ENCODE measurements at places on chromosomes 1 and 21.
A peak's percentile ranks its signal among the peaks of the same experiment; 100 is the strongest.

- no peak for DNase-seq
Observed at GRCh38 chr1:218890451-218890850, 283.2 kb upstream of the LYPLAL1 start.

GRCh38 chr21:46091631-46092025 lies 6.3 kb upstream of the COL6A2 start:
- DNase-seq = no peak

GRCh38 chr1:222975472-222976122 lies 160.8 kb downstream of the DISP1 start:
- DNase-seq = no peak

DNA sequence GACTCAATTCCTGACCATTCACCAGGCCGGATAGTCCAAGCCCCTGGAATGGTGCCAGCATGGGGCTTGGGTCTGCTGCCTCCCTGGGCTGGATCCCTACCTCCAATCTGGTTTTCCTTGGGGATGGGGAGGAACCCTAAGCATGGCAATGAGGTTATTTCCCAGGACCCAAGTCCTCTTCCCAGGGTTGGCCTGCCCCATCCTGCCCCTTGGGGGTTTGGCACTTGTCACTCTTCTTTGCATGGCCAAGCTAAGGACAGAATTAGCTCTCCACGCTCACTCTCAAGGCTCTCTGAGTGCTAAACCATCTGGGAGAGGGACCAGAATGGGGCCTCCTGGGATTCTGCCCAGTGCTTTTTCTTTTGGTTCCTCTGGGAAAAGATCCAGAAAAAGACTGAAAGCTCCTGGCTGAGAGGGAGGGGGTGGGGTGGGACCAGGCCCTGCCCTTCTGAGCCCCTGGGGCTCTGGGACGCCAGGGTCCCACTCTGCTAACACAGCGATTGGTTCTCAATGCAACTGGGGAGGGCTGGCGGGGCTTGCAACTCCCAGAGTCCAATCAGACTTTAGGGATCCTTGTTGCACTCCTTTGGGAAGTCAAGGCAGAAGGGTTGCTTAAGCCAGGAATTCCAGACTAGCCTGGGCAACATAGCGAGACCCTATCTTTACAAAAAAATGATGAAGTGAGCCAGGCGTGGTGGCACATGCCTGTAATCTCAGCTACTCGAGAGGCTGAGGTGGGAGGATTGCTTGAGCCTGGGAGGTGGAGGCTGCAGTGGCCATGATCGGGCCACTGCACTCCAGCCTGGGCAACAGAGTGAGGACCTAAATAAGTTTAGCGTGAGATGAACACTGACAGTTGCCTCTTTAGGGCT lies 52.7 kb downstream of the DHRS3 start:
- peak; percentile 31 for DNase-seq

- no peak for DNase-seq
Observed at GRCh38 chr1:24323281-24323680, 4.1 kb downstream of the GRHL3 start.

DNA sequence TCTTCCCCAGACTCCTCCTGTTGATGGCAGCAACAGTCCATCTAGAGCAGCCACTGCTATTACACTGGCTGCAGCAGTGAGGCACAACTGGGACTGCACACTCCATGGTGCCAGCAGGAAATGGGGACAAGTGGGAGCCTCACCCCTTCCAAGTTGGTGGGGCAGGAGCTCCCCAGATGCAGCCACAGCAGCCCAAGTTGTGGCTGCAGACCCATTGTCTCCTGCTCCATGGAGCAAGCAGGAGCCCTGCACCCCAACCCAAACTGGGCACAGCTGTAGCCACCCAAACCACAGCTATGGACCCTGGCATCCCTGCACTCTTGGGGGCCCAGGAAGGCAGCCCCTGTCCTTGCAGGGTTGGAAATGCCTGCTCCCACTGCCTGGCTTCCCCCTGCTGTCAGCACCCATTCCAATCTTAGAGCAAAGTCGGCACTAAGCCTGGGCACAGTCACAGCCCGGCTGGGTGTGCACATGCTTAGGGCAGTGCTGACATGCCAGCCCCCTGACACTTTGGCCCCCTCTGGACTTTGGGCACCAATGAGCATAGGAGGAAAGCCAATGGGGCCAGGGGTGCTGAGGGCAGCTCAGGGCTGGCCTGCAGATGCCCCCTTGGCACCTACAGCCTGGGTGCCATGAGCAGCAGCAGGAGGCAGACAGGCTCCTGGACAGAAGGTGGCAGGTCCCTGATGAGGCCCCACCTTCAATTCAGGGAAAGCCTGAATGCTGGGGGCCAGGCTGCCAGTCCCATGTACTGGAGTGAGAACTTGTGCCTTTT lies 44.0 kb downstream of the MATN1 start:
- DNase-seq = no peak

DNA sequence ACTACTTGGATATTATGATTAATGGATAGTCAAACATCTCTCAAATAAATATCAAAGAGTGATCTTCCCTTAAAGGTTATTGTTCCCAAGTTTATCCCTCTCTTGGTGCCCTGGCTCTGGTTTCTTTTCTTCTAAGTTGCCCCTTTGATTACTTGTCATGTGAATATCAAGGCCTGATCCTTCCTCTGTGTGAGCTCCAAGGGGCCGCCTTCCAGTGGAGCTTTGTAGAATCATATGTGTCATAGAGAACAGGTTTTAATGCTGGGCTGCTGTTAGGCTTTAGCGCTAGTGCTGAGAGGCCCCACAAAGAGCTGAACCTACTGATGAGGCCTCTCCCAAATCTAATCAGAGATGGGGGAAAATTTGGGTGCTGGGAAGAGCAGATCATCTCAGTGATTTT lies 25.5 kb downstream of the UCK2 start:
- DNase-seq = peak; percentile 12

DNA sequence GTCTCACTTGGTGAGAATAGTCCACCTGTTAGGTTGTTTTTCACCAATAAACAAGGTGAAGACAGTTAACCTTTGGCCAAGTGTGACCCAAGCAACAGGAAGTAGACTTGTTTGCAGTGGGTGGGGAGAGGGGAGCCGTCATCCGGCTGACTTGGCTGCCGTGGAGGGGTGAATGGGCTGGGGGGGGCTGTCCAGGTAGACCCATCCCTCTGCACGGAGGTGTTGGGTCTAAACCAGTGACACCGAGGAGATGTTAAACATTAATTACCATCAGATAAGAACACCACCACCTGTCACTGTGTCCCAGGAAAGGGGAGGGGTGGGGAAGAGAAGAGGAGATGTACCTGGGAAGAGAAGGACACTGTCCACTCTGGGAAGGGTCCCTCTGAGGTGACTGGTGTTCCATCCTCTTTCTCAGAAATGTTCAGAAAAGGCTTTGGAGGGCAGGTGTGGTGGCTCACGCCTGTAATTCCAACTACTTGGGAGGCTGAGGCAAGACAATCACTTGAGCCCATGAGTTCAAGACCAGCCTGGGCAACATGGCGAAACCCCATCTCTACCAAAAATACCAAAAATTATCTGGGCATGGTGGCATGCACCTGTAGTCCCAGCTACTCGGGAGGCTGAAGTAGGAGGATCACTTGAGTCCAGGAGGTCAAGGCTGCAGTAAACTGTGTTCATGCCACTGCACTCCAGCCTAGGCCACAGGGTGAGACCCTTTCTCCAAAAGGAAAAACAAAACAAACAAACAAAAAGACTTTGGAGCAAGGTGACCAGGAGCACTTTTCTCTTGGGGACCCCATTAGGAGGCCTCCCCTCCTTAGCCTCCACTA lies 6.7 kb upstream of the MYOM3 start:
- DNase-seq = no peak

DNA sequence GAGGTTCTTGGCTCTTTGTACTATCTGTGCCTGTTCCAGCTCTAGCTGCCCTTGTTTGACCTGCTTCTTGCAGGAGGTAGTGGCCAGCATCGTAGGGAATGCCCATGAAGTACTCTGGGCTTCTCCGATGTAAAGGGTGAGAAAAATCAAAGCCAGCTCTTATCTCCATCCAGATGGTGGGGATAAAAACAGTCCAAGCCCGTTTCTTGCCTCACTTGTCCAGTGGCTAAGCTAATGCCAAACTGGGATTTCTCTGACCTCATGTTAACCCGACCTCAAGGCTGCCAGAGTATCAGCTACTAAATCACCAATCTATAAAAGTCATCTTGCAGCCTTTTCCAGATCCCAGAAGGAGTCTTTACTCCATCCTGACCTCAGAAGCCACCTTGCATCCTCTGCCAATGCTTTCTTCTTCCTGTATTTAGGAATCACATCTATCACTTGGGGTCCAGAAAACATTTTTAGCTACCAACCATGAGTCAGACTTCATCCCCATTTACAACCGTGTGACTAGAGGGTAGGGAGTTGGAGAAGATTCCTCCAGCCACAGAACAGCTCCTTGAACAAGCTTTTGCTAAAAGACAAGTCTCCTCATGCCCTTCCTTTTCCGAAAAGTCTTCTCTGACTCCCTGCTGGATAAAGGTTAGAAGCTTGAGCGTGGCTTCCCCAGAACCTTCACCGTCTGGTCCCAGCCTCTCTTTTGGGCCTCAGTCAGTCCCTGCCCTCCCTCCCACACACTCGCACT lies 35.9 kb downstream of the KCNC4 start:
- no peak for DNase-seq

DNA sequence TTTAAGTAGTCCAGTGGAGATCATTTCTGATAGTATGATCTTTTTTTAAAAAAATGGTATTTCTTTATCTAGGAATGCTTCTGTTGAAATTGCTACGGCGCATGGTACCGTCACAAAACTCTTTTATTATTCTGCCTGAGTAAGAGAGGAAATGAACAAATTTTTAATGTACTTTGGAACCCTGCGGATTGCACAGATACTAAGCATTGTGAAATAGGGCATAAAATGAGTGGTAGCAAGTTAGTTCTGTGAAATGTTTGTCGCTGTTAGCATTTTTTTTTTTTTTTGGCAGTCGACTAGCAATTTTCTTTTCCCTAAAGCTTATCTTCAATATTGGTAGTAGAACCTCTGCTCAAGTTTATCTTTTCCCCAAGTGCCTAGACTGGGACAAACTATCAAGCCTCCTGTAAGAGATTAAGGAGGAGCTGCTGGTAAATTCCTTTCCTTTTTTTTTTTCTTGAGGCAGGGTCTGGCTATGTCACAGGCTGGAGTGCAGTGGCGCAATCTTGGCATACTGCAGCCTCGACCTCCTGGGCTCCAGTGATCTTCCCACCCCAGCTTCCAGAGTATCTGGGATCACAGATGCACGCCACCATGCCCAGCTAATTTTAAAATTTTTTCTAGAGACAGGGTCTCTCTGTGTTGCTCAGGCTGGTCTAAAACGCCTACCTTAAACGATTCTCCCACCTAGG lies 2.2 kb downstream of the ITSN1 start:
- DNase-seq = peak; percentile 50

- no peak for DNase-seq
Observed at GRCh38 chr1:219963432-219963831, 35.1 kb upstream of the SLC30A10 start.

- no peak for DNase-seq
Observed at GRCh38 chr21:46129846-46130651, 25.3 kb downstream of the FTCD start.

GRCh38 chr1:30868833-30869435 lies 39.6 kb downstream of the SDC3 start:
- no peak for DNase-seq

DNA sequence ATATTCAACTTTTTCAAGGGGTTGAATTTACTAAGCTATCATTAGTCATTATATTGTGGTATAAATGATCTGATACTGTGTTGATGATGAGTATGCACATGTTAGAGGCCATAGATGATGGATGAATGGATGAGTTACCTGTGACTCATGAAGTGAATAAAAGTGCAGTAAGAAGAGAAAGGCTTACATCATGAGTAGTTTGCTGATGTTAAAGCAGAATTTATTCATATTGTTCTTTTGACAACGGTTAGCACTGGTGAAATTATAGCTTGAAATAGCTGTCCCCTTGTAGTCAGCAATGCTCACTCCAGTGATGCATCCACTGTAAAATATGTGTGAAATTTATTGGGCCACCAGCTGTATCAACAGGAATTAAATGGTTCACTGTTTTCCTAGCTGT lies 541.0 kb upstream of the ZRANB2 start:
- DNase-seq = peak; percentile 85

DNA sequence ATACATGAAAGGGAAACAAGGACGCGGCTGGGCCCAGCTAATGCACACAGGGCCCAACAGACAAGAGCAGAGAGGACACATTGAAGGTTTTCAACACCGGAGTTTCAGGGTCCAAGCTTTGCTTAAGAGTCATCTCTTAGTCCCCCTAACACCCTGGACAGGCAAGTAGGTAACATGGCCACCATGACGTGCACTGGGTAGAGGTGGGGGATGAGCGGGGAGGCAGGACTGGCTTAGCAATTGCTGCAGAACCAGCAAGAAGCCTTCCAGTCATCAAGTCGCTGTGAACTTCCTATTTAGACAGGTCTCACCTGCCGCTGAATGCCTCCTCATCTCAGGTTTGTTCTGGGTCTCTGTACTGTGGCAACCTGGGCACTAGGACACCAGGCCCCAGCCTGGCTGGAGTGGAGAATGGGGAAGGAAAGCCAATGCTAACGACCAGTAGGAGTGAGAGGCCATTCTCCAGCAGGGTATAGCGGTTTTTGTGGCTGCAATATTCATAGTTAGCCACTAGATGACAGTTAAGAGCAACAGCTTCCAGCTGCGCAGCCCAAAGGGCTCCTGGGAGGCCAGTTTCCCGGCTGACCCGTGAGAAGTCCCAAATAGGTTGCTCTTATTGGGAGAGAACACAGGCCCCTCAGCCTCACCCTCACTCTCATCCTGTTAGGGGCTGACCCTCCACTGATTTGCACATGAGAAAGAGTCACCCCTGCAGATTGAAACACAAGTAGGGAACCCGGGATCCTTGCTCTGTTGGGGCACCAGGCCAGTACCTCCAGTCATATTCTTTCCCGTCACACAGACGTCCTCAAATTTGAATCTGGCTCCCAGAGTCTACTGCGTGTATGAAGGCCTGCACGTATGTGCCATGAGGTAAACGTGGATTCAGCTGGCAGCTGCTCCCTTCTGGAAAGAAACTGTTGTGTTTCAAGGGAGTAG lies 6.0 kb upstream of the PIGC start:
- DNase-seq = peak; percentile 56

- DNase-seq = peak; percentile 71
Observed at GRCh38 chr21:34808569-34809204, 139.9 kb downstream of the CLIC6 start.

DNA sequence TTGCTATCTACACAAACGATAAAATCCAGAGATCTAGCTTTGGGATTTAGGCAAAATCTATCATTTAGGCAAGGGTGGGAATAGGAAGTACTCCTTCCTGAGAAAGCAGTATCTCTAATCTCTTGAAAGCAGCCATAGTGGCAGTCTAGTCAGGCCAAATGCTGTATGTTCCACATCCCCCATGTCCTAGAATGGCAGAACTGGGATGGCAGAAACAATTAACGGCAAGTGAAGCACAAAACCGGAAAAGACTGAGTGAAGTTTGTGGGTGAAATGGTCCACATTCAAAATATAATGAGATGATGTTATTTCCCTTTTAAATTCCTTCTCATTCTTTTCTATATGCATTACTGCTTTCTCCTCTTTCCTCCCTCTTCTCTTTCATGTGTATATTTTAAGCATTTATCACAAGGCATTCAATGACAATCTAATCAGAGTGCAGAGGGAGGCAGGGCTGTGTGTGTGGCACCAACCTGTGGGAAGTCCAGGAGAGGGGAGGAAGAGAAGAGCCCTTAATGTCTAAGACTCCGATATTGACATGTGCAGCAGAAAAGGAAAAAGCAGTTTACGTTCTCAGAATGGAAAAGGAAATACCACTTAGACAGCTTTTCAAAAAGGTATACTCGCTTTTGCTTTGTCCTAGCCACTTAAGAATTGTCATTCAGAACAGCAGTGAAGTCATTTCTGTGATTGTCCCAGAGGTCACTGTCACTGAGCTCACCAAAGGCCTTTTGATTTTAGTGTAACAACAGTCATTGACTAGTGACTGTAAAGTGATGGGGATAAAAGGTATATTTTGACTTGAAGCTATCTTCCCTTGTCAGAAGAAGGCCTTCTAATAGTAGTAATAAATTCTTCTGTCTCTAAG lies 42.3 kb upstream of the TADA1 start:
- DNase-seq = no peak

All from fibroblast of upper back skin (primary cell).